ENCODE measurements at places on chromosomes 7 and 10. TPM values are rescaled to one million over a fixed set of nuclear protein-coding genes. Genes with fewer than 3 reads are reported as not detected.

GRCh38 chr7:100008525-100008924 lies 6.9 kb upstream of the ZKSCAN1 start:
- no peak overlapping the region for H3K27ac ChIP-seq
- no peak overlapping the region for H3K4me3 ChIP-seq
- DNase-seq, result no peak
- H3K36me3 ChIP-seq, result no peaks in the 10 kb centered on the region

DNA sequence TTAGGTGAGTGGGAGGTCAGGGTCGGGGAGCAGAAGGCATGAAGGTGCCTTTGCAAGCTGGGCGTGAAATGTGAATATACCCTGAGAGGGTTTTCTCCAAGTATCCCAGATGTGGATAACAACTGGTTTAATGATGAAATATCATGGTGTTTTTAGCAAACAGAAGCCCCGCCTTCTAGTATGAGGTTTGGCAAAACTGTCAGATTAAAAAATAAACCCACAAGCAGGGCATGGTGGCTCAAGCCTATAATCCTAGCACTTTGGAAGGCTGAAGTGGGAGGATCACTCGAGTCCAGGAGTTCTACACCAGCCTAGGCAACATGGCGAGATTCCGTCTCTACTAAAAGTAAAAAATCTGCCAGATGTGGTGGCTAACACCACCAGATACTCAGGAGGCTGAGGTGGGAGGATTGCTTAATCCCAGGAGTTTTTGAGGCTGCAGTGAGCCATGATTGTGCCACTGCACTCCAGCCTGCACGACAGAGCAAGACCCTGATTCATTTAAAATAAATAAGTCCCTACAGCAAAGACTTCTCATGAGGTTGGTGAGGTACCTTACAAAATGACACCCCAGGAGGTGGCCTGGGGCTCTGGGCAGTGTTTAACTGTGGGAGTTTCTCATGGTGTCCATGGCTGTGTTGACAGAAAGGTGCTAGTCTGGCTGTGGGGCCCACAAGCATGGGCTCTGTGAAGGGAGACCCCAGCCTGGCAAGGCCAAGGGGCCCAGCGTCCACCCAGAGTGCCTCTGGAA lies 6.7 kb upstream of the PWWP2B start:
- H3K27me3 ChIP-seq, result peaks cover 32% of the 10 kb centered on the region
- H3K4me1 ChIP-seq, result no peaks in the 10 kb centered on the region
- no peak for DNase-seq
- no peak overlapping the region for H3K4me3 ChIP-seq

Gene MEOX2
- 4.4 TPM for total RNA-seq

Gene ATOH7
- total RNA-seq, result 0.05 TPM

DNA sequence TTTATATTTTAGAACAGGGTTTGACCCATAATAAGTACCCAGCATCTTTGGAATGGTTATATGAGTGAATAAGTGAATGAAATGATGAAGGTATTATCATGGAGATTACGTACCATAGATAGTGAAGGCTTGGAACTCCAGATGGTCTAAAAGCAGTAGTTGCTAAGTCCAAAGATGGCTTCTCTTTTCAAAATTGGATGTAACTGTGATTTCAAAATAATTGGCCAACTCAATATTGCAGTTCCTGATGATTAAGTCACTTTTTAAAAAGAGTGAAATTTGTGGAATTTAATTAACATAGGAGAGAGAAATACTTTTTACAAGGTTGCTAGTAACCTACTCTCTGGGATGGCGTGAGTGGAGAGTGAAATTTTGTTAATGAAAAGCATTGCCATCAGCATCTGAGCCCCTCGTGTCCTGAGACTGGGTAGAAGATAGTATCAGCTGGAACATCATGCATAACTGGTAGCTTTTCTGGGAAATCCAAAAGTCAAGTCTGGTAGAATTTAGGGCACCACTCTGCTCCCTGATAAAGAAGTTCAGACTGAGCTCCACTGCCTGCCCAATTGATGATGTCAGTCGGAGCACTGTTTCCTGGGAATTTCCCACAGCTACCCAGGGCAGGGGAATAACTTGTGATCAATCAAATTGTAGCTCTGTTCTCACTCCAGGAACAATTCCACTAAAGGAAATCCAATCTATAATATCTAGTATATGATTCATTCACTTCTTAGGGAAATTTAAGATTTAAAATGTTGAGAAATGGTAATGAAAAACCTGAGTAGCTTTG lies 3.2 kb downstream of the GPR141 start:
- H3K4me1 ChIP-seq, result no peaks in the 10 kb centered on the region
- H3K36me3 ChIP-seq, result no peaks in the 10 kb centered on the region
- no peaks in the 10 kb centered on the region for H3K27me3 ChIP-seq
- no peak for DNase-seq

Gene ADAM12
- total RNA-seq, result 4.6 TPM

GRCh38 chr10:11626071-11626470 lies 14.6 kb upstream of the USP6NL start:
- no peak overlapping the region for H3K27ac ChIP-seq
- no peaks in the 10 kb centered on the region for H3K36me3 ChIP-seq
- H3K4me3 ChIP-seq, result no peak overlapping the region
- H3K4me1 ChIP-seq, result no peaks in the 10 kb centered on the region
- DNase-seq, result no peak
- H3K27me3 ChIP-seq, result no peaks in the 10 kb centered on the region

GRCh38 chr10:110793886-110794285 lies 77.8 kb upstream of the PDCD4 start:
- H3K36me3 ChIP-seq, result no peaks in the 10 kb centered on the region
- H3K4me3 ChIP-seq, result no peak overlapping the region
- H3K27me3 ChIP-seq, result no peaks in the 10 kb centered on the region
- no peak for DNase-seq
- no peak overlapping the region for H3K27ac ChIP-seq
- H3K4me1 ChIP-seq, result no peaks in the 10 kb centered on the region

DNA sequence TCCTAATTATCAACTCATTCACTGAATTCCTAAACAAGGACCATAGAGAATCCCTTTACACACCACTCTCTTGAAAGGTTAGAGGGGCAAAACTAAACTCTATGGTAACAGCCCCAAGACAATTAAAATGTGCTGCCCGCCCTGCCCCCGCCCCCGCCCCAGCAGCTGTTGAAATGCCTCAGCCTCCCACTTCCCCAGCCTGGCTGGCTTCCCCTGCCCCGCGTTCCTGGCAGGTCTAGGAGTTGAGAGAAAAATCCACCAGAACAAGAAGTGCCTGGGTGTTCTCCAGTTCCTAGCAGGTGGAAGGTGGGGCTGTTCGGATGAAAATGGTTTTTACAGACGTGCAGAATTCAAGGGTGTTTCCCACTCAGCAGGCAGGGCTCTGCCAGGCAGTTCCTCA lies 109.5 kb upstream of the ZEB1 start:
- DNase-seq, result no peak
- H3K27me3 ChIP-seq, result no peaks in the 10 kb centered on the region
- no peaks in the 10 kb centered on the region for H3K36me3 ChIP-seq
- no peak overlapping the region for H3K27ac ChIP-seq

Gene UTF1
- not detected for total RNA-seq

DNA sequence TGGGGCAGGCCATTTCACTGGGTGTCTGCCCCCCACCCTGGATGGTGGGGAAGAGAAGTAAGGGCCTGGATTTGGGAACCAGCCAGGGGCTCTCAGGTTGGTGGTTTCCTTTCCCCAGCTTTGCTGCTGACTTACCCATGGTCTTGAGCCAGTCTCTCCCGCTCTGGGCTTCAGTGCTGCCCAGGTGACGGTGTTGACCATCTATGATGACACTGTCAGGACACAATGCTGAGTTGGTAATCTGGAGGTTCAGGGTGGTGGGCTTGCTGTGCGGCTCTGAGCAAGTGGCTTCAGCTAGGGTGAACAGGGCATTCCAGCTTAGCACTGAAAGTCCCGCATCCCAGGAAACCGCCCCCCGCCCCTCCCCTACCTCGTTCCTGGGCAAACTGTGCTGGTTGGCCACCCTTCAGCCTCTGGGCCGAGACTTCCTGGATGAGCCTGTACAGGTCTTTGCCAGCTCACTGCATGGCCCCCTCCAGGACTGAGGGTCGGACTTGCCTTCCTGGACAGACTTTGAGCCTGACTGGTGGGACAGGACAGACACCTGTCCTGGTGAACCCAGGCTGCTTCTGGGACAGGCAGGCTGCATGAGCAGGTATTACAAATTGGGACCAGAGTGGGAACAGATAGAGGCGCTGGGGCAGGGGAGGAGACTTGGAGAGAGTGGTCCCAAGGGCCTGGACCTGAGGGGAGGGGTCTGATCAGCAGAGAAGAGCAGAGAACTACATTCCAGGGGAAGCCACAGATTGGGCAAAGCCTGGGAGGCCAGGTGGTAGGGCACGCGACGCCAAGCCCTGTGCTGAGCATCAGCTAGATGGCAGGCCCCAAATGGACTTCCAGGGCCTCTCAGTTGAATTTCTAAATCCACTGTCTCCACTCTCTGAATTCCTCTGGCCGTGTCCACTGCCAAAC lies 19.9 kb upstream of the ZMIZ1 start:
- peak overlapping the region; percentile 33 for H3K4me3 ChIP-seq
- peaks cover 93% of the 10 kb centered on the region for H3K4me1 ChIP-seq
- no peaks in the 10 kb centered on the region for H3K36me3 ChIP-seq
- H3K27ac ChIP-seq, result peak overlapping the region; percentile 98

DNA sequence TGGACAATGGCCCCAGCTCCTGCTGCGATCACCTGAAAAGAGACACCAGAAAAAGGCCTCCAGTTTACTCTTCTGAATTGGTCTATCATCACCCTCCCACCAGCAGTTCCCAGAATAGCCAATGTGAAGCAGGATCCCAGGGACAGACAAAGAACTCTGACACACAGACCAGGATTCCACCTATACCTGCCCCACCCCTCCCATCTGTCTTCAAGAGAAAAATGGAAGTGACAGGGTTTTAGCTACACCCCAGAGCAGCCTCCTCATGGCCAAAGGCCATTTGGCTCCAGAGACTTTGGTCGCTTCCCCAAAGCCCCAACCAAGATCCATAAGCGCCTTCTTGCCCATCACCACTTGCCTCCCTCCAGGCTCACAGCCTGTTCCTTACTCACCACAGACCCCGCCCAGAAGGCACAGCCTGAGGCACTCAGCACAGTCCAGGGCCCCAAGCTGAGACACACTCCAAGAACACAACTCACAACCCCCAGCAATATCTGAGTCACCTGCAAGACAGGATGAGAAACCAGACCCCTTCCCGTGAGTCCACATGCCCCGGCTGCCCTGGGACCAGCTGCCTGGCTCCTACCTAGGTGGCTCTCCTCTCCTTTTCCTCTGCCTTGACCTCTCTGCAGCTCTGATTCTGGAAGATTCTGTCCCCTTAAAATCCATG lies 6.5 kb downstream of the TMEM176B start:
- DNase-seq, result no peak
- no peak overlapping the region for H3K4me3 ChIP-seq
- H3K27me3 ChIP-seq, result peaks cover 47% of the 10 kb centered on the region
- no peaks in the 10 kb centered on the region for H3K36me3 ChIP-seq
- H3K27ac ChIP-seq, result no peak overlapping the region

Gene SSC4D
- 0.71 TPM for total RNA-seq

DNA sequence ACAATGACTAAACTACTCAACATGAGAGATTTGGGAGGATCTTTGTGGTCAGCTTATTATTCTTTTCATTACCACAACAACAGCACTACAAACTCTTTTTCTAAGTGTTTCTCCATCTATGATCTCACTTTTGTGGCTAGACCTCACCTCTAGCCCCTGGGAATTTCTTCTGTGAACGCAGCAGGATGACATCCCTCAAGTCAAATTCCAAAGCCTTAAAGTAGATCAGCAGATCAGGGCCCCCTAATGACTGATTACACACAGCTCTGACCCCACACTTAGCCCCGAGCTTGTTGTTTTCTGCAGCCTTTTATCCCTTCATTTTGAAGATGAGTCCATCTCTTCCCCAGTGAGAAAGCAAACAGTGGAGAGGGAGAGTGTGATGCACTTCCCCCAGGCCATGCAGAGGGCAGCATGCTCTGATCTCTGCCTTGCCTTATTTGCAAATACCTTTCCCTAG lies 27.3 kb downstream of the TFAM start:
- H3K27me3 ChIP-seq, result no peaks in the 10 kb centered on the region
- no peaks in the 10 kb centered on the region for H3K36me3 ChIP-seq
- DNase-seq, result no peak
- H3K27ac ChIP-seq, result no peak overlapping the region
- no peaks in the 10 kb centered on the region for H3K4me1 ChIP-seq
- no peak overlapping the region for H3K4me3 ChIP-seq

DNA sequence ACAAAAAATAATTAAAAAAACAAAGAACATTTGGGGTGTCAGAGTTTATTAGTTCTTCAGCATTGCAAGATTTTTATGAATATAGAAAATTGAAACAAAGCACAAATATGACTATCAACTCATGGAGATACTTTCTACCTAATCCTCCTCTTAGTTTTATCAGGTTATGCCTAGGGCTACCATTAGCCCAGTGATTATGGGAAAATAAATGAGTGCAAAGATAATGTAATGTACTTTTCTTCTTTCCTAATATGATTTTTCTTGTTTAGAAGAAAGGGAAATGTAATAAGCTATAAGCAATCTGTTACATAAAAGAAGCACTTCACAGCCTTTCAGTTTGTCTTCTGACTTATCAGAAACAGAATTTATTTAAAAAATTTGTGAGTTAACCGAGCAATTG lies 676.8 kb downstream of the SORCS1 start:
- H3K4me1 ChIP-seq, result no peaks in the 10 kb centered on the region
- no peak for DNase-seq
- H3K27me3 ChIP-seq, result no peaks in the 10 kb centered on the region
- H3K36me3 ChIP-seq, result no peaks in the 10 kb centered on the region
- no peak overlapping the region for H3K4me3 ChIP-seq
- H3K27ac ChIP-seq, result no peak overlapping the region

DNA sequence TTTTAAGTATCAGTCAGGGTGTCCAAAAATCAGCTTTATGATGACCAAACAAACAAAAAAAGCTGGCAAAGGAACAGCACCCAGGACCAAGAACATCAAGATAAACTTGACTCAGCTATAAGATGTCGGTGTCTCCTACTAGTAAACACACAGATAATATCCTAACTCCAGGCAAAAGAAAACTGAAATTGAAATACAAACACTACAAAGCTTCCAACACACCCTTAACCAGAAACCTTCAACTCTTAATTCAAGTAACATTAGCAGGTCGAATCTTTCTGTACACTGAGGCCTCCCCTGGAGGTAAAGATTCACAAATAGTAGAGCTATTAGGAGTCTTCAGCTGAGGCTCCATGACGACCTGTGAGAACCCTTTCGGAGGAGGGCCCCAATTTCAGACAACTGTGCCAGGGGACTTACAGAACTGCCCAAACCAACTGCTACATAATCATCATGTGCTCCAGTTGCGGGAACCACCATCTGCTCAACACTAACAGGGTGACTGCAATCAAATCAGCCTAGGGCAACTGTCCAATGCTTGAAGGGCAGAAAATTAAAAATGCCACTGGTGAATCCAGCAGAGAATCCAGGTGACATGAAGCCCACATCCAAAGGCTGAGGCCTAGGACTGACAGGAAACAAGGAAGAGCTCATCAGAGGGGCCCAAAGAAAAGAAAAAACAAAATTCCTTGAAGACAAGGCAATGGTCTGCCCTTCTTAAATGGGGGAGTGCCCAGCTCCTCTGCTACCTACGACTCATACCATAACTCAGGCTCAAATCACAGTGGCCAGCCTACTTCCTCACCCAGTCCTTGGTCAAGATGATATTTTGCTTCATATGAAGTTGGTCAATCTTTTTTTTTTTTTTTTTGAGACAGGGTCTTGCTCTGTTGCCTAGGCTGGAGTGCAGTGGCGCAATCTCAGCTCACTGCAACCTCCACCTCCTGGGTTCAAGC lies 20.0 kb downstream of the XPNPEP1 start:
- H3K4me1 ChIP-seq, result peaks cover 21% of the 10 kb centered on the region
- no peak overlapping the region for H3K4me3 ChIP-seq
- peaks cover 17% of the 10 kb centered on the region for H3K36me3 ChIP-seq
- no peaks in the 10 kb centered on the region for H3K27me3 ChIP-seq
- no peak for DNase-seq
- H3K27ac ChIP-seq, result peak overlapping the region; percentile 57

Gene GFRA1
- 5.0 TPM for total RNA-seq
